ENCODE measurements at places on chromosomes 13 and 19.

GRCh38 chr13:30870049-30870884 lies 35.8 kb upstream of the MEDAG start:
- no peak for DNase-seq

DNA sequence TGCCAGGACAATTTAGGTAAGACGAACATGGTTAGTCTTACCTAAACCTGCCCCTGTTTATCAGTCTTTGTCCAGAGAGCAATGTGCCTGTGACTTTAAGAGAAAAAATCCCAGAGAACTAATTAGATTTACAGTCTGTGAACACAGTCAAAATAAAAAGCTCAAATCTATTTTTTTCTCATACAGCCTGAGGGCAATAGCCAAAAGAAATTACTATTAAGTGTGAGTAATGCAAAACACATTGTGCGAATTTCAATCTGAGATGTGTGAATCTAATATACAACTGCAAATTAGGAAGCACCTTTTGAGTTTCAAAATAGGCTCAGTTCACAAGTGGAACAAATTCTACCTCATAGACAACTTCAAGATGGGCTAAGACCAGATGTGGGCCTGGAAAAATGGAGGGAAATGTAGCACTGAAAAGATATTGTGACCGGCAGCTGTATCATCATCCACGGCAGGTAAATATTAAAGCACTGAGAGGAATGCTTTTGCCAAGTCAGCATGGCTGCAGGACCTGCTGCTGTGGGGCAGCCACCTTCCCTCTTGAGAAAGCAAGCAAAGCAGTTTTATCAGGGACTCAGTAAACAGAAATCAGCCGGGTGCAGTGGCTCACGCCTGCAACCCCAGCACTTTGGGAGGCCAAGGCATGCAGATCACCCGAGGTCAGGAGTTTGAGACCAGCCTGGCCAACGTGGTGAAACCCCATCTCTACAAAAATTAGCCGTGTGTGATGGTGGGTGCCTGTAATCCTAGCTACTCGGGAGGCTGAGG lies 114.8 kb downstream of the KATNAL1 start:
- no peak for DNase-seq

- DNase-seq = no peak
Observed at GRCh38 chr13:25752957-25753551, 298.8 kb downstream of the SHISA2 start.

DNA sequence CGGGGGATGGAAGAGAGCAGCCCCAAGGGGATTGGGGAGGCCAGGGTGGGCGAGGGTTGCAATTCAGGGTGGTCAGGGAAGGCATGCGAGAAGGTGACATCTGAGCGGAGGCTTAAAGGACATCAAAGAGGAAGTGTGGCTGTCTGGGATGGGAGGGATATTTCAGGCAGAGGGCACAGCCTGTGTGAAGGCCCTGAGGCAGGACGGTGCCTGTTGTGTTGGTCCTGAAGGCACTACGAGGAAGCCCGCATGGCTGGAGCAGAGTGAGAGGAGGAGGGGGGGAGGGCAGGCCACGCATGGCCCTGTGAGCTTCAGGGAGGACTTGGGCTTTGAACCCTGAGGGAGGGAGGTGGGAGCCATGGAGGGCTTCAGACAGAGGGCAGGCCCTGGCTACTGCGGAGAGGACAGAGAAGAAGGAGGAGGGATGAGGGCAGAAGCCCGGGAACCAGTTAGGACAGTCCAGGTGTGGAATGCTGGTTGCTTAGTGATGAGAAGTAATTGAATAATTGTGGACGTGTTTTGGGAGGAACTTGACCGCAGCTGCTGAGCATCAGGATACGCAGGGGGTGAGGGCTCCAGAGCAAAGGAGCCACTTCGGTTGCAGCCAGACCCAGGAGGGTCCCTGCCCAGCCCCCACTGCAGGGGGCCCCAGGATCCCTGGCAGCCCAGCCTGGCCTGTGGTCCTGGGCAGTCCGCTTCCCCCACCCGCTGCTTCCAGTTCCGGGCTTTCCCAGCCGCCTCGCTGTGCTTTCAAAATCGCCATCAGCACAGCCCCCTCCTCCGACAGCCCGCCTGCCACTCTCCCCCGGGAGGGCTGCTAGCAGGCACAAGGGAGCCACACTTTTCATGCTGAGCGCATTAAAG lies 6.2 kb downstream of the TLE6 start:
- no peak for DNase-seq

DNA sequence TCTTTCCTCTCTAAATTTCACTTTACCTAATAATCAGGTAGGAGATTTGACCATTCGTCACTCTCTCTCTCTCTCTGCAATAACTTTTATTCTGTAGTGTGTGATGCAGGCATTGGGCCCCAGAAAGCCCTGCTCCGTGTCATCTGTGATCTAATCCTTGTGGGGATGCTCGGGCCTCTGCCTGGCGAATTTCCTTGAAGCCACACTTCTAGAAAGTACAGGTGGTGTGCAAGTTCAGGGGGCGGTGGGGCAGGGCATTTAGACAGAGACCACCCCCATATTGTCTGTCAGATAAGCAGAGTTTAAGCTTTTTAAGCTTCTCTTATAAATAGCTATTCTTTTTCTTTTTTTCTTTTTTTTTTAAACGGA lies 53.4 kb upstream of the GPR12 start:
- DNase-seq = no peak

DNA sequence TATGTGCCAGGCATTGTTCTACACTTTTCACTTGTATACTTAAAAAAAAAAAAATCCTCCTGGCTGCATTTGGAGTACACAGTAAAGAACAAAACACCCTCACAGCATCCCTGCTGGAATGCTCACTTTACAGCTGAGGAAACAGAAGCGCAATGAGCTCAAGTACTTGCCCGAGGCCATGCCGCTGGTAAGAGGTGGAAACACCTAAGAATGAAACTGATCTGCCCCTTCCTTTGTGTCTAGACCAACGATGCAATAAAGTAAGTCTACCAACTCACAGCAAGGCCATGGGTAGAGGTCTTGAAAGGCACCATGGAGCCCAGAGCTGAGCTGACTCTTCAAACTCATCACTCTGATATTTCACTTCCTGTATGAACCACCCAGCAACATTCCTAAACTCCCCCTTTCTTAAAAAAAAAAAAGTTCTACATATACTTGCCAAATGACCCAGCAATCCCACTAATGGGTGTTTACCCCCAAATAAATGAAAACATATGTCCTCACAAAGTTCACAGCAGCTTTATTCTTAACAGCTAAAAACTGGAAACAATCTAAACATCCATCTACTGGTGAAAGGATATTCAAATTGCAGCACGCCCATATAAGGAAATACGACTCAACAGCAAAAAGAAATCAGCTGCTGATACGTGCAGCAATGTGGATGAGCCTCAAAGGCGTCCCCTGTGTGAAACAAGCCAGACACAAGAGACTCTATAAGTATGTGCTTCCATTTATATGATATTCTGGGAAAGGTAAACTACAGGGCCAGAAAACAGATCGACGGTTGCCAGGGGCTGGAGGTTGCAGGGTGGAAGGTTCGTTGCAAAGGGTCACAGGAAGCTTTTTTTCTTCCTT lies 236.6 kb upstream of the MAB21L1 start:
- DNase-seq = no peak

DNA sequence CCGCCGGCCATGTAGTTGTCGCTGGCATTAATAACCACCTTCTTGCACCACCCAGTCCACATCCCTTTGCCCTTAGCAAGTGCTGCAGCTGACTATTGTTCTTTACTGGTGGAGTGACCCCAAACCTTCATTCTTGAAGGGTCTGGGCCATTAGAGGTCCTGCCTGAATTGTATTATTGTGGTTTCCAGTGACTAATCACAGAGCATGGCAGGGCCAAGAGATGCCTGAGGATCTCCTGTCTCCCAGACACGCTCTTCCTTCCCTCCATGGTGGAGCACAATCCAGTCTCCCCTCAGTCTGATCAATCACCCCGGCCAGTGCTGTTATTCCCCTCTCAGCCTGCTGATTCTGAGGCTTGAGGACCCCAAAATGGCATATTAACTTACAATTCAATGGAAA lies 39.0 kb downstream of the C1QTNF9 start:
- no peak for DNase-seq

DNA sequence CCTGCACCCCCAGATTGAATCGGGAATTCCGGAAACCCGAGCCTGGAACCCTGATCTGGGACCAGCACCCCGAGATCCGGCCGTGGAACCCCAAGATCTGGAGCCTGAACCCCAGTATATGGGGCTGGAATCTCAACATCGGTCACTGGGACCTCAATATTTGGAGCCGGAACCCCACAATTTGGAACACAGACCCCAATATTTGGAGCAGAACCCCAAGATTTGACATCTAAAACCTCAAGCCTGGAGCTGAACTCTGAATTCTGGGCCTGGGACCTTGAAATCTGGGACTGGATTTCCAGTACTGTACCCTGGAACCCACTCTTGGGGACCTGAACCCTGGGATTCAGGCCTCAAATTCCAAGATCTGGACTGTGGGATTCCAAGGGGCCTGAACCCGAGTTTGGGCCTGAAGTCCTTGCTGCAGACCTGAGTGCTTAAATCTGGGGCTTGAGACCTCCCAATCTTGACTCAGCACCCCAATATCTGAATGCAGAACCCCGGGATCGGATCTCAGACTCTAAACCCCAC lies 629 bp downstream of the LRFN3 start:
- no peak for DNase-seq

- DNase-seq = no peak
Observed at GRCh38 chr13:100895651-100896050, 221.1 kb upstream of the TMTC4 start.

DNA sequence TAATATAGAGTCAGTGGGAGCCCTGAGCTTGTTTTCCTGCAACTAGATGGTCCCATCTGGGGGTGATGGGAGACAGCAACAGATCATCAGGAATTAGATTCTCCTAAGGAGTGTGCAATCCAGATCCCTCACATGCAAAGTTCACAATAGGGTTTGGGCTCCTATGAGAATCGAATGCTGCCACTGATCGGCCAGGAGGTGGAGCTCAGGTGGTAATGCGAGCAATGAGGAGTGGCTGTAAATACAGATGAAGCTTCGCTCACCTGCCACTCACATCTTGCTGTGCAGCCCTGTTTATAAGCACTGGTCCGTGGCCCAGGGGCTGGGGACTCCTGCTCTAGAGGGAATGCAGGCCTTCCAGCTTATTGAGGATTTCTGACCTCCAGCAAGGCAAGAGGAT lies 5.7 kb downstream of the ZNF558 start:
- no peak for DNase-seq

- no peak for DNase-seq
Observed at GRCh38 chr19:51139299-51140014, 2.6 kb upstream of the SIGLEC7 start.

DNA sequence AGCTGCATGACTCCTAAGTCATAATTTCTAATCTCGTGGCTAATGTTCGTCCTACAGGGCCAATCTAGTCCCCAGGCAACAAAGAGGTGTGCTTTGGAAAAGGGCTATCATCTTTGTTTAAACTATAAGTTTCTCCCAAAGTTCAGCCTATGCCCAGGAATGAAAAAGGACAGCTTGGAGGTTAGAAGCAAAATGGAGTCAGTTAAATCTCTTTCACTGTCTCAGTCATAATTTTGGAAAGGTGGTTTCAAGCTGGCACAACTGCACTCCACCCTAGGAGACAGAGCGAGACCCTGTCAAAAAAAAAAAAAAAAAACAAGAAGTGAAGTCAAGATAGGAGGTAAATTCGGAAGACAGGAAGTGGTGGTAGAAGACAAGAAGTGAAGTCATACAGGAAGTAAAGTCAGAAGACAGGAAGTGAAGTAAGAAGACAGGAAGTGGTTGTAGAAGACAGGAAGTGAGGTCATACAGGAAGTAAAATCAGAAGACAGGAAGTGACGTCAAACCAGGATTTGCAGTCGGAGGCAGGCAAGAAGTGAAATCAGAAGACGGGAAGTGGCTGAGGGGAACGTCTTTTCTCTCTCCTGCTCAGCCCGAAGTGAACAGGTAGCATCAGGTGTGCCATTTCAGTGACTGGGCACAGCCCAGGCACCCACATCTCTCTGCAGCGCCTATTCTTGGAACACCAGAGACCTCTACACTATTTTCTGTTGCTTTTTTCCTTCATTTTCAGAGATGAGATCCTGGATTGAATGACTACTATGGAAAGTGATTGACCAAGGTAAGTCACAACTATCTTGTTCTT lies 32.2 kb downstream of the GP6 start:
- no peak for DNase-seq

- no peak for DNase-seq
Observed at GRCh38 chr13:43861863-43862262, 17.7 kb downstream of the CCDC122 start.

DNA sequence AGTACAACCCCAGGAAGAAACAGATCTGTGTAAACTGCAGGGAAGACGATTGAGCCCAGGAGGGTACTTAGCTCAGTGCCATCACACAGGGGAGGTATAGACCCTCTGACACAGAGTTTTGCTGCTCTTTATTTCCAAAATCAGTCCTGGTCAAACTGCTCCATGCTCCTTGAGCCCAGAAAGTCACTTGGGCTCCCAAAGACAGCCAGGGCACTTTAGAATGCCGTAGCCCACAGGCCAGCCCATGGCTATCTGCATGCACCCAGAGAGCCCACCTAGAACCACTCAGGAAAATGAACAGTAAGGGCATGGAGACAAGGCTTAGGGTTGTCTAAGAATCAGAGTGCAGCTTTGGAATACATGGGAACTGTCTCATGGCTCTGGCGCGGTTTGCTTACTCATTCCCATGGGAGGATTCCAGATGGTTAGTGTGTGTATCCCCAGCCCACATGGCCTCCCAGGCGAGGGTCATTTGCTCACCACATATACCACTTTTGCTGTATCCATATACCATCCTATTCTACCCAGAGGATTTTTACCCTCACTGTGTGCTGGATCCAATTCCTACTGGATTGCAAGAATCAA lies 14.7 kb upstream of the PDCD5 start:
- no peak for DNase-seq

GRCh38 chr13:26881154-26881553 lies 120.6 kb upstream of the GPR12 start:
- DNase-seq = no peak

DNA sequence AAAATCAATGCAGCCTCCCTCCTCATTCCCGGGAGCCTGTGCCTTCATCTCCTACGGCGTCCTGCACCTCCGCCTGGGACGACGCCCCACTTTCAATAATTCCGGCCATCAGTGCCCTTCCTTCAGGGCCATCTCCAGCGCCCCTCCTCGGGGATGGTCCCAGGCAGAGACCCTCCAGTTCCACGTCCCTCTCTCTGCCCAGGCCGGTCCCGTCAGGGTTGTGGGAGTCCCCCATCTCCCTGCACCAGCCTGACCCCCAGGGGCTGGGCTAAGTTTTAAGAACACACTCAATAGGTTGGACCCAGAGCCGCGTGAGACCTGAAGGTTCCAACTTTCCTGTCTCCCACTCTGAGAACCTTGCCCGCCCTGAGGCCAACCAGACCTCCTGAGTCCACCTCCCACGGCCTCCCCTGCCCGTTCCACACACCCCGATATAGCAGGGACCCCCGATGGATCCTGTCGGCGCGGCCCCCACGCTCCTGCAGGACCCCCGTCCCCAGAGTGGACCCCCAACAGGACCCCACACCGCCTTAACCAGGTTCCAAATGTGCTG lies 646 bp downstream of the TMEM161A start:
- DNase-seq = no peak

GRCh38 chr19:4495471-4495870 lies 22.8 kb downstream of the PLIN4 start:
- DNase-seq = no peak

DNA sequence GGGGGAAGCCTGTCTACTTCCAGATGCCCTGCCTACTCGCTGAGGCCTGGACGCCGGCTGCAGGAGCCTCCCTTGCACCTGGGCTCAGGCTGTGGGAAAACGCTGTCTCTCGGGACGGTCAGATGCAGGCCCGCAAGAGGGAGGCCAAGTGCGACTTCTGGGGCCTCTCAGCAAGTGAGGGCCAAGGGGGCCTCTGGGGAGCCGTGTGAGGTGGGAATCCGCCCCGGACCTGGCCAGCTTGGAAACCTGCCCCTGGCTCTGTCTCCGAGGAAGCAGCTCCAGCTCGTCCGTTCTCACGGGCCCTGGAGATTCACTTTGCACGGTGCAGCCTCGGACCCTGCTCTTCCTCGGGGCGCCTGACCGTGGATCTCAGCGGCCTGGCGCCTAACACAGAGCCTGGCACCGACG lies 11.4 kb upstream of the CRTC1 start:
- no peak for DNase-seq
